ENCODE measurements at places on chromosomes 12 and 14.

- DNase-seq: no peak
Observed at GRCh38 chr14:30312214-30312613, 246.7 kb upstream of the G2E3 start.

DNA sequence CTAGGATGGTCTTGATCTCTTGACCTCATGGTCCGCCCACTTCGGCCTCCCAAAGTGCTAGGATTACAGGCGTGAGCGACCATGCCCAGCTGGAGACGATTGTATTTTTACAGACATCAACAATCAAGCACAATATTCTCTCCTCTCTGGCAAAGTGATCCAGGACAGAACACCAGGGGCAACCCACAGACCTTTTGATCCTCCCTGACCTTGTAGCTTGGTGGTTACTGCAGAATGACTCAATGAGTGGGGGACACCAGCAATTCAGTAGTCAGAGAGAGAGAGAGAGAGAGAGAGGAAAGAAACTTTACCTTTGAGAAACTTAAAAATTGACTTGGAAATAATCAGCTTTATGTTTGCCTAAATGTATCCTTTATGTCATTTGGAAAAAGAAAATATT, 51.2 kb downstream of the DRAM1 start:
- no peak for DNase-seq

DNA sequence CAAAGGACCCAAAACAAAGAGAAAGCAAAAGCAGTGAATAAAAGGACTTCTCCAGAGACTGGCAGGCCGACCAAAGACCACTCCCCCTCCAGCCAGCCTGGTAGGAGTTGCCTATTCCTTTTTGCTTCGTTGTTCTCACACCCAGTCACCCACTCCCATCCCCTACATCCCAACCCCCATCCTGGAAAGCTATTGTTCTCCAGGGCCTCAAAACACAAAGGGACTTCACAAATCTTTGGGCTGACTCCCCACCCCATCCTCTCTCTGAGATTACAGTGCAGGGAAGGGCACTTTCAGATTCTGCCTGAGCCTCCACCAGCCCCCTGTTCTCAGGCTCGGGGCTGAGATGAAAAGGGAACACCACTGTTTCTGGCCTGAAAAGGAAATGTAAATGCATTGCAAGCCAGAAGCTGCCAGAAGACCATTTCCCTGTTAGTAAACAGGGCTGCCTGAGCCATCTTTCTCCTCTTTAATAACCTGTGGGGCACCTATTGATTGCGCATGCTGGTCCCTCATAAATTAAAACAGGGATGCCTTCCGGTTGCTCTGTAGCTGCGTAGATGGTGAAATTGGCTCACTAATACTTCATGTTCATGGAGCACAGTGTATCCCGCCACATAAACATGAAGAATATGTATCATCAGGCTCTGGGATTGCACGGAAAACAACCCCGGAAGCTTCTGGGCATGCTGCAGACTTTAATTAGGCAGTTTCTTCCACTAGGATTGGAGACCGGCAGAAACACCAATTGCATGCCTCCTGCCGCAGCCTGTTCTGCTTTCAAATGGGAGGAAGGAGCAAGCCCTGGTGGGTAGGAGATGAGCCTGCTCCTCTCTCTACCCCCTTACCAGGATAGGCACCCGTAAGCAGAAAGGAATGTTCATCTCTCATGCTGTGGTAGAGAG, 130.3 kb upstream of the FUT8 start:
- DNase-seq: no peak

- DNase-seq: no peak
Observed at GRCh38 chr12:9700606-9700956, 31.1 kb downstream of the CLEC2D start.

GRCh38 chr12:5516371-5517241, 84.7 kb downstream of the NTF3 start:
- no peak for DNase-seq

- no peak for DNase-seq
Observed at GRCh38 chr12:97301576-97301975, 161.0 kb upstream of the RMST start.

GRCh38 chr12:25384038-25384892, 133.5 kb upstream of the KRAS start:
- no peak for DNase-seq

DNA sequence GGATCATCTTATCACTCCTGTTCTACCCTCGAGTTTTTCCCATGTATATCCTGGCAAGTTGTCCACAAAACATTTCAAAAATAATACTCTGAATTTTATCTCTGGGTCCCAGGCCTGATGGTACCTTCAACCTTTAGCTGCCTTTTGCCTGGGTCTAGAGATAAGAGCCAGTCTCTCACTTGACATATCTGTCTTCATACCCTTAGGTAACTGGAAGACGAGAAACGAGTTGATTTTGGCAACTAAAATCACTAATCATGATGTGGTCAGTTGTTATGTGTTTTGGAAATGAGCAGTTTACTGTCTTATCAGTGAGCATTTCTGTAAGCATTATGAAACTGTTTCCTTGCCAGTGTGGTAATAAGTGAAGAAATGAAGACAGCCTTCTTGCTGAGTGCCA, 6.3 kb downstream of the RNF10 start:
- no peak for DNase-seq

DNA sequence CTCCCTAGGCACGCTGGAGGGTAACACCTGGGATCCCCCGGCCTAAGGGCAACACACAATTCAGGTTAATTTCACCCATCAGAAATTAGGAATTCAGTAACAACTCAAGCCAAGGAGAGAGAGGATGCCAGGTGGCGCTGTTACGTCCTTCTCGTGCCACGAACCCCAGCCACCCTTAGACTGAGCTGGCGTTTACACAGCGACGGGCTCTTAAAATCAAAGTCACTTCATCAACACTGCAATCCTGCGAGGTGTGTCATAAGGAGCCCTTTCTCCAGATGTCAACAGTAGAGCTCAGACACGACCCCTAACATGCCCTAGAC, 110.6 kb upstream of the TMEM132D start:
- DNase-seq: no peak

GRCh38 chr12:50069539-50069938, 12.1 kb downstream of the ASIC1 start:
- DNase-seq: no peak

GRCh38 chr12:110565894-110566871, 16.9 kb downstream of the PPTC7 start:
- no peak for DNase-seq

DNA sequence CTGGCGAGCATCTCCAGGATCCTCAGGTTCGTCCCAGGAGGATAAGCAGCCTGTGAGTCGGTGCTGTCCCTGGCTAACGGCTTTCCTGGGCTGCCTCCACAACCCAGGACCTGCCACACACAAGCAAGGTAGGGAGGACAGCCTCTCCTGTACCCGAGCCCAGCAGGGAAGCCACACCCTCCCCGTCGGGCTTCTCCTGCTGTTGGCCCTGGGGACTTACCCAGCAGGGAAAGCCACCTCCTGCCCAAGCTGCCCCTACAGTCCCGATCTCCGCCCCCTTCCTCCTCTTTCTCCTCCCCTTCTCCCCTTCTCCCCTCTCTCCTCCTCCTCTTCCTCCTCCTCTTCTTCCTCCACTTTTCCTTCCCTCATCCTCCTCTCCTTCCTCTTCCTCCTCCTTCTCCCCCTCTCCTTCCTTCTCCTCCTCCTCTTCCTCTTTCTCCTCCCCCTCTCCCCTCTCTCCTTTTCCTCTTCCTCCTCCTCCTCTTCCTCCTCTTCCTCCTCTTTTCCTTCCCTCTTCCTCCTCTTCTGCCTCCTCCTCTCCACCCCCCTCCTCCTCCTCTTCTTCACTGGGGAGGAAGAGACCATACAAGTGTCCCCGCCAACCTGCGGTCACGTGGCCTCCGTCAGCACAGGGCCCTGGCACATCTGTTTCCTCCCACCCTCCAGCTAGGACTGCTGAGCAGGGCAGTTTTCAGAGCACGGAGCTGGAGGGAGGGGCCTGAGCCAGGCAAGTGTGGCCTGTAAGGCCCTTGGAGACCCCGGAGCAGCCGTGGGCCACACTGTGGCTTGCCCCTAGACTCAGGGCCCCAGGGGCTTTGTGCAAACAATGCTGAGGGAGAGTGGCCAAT, 17.3 kb upstream of the RFLNA start:
- no peak for DNase-seq

- DNase-seq: no peak
Observed at GRCh38 chr14:99675382-99675835, 8.7 kb upstream of the CYP46A1 start.

DNA sequence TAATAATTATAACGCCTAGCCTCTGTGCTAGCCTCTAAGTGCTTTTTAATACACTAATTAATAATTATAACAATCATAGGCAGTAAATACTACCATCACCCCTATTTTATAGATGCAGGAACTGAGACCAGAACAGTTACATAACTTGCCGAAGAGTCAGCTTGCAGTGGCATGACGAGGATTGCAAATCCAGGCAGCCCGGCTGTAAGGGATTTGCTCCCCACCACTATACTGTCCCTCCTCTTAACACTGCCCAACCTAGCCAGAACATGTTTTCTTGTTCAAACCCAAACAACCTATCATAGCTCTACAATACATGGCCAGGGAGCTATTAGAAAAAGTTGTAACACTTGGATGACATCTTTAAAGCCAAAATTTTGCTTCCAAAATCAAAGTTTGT, 33.9 kb upstream of the VASH1 start:
- no peak for DNase-seq

- no peak for DNase-seq
Observed at GRCh38 chr14:90560558-90560957, 163.7 kb downstream of the CALM1 start.

DNA sequence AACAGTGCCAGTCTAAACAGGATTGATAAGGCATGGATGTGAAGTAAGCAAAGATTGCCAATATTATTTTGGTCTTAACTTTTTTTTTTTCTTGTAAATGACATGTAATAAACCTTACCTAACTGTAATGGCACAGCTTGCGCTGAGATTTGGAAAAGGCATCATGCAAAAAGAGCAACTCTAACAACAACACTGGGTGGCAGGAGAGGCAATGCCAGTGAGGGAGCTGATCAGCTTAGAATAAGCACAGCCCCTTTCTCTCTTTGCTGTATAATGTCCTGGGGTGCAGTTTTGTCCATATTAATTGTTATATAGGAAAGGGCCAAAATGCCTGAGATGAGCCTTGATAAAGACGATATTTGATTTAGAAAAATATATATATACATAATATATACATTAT, 1589.7 kb upstream of the FLRT2 start:
- DNase-seq: no peak

GRCh38 chr14:67453575-67454300, 34.8 kb downstream of the TMEM229B start:
- no peak for DNase-seq

GRCh38 chr14:72663956-72664650, 229.8 kb downstream of the DPF3 start:
- DNase-seq: no peak
